ENCODE measurements at places on chromosomes 7 and 10. TPM values are rescaled to one million over a fixed set of nuclear protein-coding genes. Genes with fewer than 3 reads are reported as not detected.
A peak's percentile ranks its signal among the peaks of the same experiment; 100 is the strongest.

DNA sequence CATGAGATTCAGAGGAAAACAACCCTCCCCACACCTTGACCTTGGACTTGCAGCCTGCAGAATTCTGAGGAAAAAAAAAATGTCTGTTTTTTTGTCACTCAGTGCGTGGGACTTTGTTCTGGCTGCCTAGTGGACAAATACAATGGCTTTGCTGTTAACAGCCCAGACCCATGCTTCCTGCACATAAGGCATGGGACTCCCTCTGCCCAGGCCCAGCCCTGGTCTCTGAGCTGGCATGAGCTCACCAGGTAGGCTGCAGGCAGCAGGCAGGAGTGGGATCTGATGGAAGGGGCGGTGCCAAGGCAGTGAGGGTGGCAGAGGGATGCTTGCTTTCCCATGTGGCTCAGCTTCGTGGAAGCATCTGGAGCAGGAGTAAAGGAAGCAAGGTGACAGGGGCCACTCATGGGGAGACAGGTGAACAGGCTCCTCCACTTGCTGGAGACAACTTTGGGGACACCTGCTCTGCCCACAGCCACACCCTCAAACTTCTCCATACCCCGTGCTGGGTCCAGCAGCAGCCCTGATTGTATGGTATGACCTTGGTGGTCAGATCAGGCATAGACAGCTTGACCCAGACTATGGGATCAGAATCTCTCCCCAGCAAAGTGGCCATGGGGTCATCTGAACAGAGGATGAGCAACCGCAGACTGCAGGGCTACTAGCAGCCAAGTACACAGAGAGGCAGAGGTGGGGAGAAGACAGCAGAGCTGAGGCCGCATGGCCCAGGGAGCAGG lies 27.0 kb downstream of the ANXA8 start:
- H3K4me1 ChIP-seq, result peaks cover 9% of the 10 kb centered on the region
- H3K36me3 ChIP-seq, result peaks cover 5% of the 10 kb centered on the region
- no peak overlapping the region for H3K4me3 ChIP-seq
- H3K27ac ChIP-seq, result no peak overlapping the region
- peaks cover 59% of the 10 kb centered on the region for H3K27me3 ChIP-seq

DNA sequence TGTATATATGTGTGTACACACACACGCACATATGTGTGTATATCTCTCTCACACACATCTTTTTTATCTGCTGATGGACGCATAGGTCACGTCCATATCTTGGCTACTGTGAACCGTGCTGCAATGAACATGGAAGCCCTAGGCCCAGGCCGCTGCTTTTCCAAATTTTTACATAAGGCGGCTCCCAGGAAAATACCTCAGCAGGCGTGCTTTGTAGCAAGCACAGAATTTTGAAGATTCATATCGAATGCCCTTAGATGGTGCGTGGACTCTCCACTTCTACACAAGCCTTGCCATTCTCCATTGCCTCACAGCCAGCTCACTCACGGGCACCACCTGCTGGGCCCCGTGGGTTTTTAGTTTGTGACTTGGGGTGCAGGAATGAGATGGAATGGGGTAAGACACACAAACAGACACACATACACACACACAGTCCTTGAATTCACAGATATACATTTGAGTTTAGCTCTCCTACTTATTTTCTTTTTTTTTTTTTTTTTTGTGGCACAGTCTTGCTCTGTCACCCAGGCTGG lies 57.9 kb upstream of the RNF32 start:
- H3K36me3 ChIP-seq, result peaks cover 2% of the 10 kb centered on the region
- H3K4me1 ChIP-seq, result peaks cover 4% of the 10 kb centered on the region
- H3K27ac ChIP-seq, result no peak overlapping the region
- DNase-seq, result no peak

DNA sequence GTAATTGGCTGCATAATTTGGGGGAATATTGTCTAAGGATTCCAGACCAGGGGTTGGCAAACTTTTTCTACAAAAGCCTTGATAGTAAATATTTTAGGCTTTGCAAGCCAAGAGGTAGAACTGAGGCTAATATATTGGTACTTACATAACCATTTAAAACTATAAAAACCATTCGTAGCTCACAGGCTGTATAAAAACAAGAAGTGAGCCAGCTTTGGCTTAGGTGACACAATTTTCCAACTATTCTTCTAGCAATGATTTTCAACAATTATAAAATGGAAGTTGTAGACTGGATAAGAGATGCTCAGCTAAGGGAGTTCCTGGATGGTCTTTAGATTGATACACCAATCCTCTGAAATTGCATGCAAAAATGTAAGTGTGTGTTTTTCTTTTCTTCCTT lies 1.4 kb downstream of the GPR141 start:
- H3K4me3 ChIP-seq, result no peak overlapping the region
- H3K27ac ChIP-seq, result no peak overlapping the region
- H3K36me3 ChIP-seq, result no peaks in the 10 kb centered on the region
- peaks cover 30% of the 10 kb centered on the region for H3K27me3 ChIP-seq
- DNase-seq, result no peak

DNA sequence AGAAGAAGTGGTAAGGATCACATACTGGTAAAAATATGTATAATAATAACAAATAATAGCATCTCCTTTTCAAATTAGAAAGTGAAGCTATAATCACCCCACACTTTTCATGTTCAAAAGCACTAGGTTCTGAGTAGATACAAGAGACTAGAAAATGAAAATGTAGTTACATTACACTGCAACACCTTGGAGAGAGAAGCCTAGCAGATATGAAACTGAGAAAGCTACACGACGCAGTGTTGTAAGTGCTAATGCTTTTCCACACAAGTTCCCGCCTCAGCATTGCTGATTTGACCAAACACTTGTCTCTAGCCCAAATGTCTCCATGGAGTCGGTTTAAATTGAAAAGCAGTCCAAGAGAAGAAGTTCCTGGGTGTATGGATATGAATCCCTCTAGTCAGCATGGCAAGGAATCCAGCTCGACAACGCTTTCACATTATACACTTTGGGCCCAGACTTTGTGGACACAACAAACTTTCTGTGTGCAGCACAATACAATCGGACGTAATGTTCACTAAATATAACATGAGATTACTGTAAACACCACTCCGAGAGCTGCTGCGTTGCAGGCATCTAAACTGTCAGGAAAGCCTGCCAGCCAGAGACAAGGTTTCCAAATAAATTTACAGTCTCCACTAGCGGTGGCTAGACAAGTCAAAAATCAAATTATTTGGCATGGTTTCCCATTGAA lies 1.7 kb downstream of the PDE1C start:
- peaks cover 13% of the 10 kb centered on the region for H3K27me3 ChIP-seq
- no peak for DNase-seq
- H3K4me3 ChIP-seq, result no peak overlapping the region

- DNase-seq, result no peak
- no peaks in the 10 kb centered on the region for H3K36me3 ChIP-seq
- H3K27me3 ChIP-seq, result peaks cover 23% of the 10 kb centered on the region
- H3K27ac ChIP-seq, result no peak overlapping the region
- H3K4me3 ChIP-seq, result no peak overlapping the region
Measured at GRCh38 chr10:47088656-47089354, 177.6 kb downstream of the PTPN20 start.

- no peak overlapping the region for H3K4me3 ChIP-seq
- H3K27me3 ChIP-seq, result peaks cover 6% of the 10 kb centered on the region
- H3K27ac ChIP-seq, result no peak overlapping the region
- no peaks in the 10 kb centered on the region for H3K36me3 ChIP-seq
Measured at GRCh38 chr10:101008823-101009423, 9.3 kb downstream of the LZTS2 start.

GRCh38 chr7:90965211-90965610 lies 299.0 kb upstream of the FZD1 start:
- no peaks in the 10 kb centered on the region for H3K36me3 ChIP-seq
- no peak overlapping the region for H3K4me3 ChIP-seq
- no peak for DNase-seq
- no peaks in the 10 kb centered on the region for H3K27me3 ChIP-seq
- no peak overlapping the region for H3K27ac ChIP-seq

GRCh38 chr10:83678850-83679249 lies 460.5 kb upstream of the GHITM start:
- no peak for DNase-seq
- no peak overlapping the region for H3K4me3 ChIP-seq
- H3K4me1 ChIP-seq, result peaks cover 10% of the 10 kb centered on the region

GRCh38 chr7:137074391-137075030 lies 206.1 kb downstream of the CHRM2 start:
- no peak overlapping the region for H3K4me3 ChIP-seq
- no peaks in the 10 kb centered on the region for H3K27me3 ChIP-seq
- H3K36me3 ChIP-seq, result no peaks in the 10 kb centered on the region
- H3K27ac ChIP-seq, result no peak overlapping the region
- no peaks in the 10 kb centered on the region for H3K4me1 ChIP-seq
- no peak for DNase-seq

GRCh38 chr7:32535162-32535702 lies 39.9 kb downstream of the AVL9 start:
- DNase-seq, result no peak
- no peak overlapping the region for H3K4me3 ChIP-seq
- no peak overlapping the region for H3K27ac ChIP-seq
- H3K4me1 ChIP-seq, result peaks cover 5% of the 10 kb centered on the region

- H3K4me3 ChIP-seq, result no peak overlapping the region
- no peak for DNase-seq
- no peaks in the 10 kb centered on the region for H3K27me3 ChIP-seq
- H3K27ac ChIP-seq, result no peak overlapping the region
- H3K36me3 ChIP-seq, result no peaks in the 10 kb centered on the region
Measured at GRCh38 chr7:42790196-42790595, 121.7 kb downstream of the C7orf25 start.

DNA sequence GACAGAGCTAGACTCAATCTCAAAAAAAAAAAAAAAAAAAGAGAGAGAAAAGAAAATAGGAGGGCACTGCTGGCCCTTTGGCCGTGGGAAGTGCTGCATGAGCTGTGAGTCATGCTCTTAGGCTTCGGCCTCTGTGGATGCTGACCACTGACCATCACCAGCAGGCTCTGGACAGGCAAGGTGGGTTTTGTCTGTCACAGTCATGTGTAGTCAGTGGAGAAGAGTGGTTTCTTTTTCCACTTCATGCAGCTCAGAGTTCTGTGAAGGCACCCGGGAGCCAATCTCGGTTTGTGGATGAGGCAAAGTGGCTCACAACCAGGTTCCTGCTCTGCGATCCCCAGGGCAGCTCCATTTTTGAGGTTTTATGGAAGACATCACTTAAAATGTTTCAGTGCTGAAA lies 58.1 kb downstream of the PRTFDC1 start:
- no peaks in the 10 kb centered on the region for H3K27me3 ChIP-seq
- peak overlapping the region; percentile 95 for H3K27ac ChIP-seq
- peak overlapping the region; percentile 65 for H3K4me3 ChIP-seq
- no peak for DNase-seq
- H3K36me3 ChIP-seq, result no peaks in the 10 kb centered on the region

DNA sequence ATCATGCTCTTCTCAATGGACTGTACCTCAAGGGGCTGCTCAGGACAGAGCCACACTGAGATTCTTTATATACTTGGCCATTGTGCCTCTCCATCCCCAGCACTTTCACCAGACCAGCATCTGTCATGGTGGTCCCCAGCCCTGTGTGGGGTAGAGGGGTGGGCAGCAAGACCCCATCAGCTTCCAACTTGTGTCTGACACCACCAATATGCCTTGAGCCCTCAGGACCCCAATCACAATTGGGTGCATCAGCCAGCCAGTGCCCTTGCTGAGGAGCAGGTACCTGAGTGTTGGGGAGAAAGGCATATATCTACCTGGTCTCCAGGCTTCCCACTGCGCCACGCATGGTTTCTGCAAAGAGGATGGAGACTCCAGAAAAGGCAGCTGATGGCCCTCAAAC lies 56.3 kb downstream of the GRID1 start:
- no peaks in the 10 kb centered on the region for H3K36me3 ChIP-seq
- peaks cover 39% of the 10 kb centered on the region for H3K27me3 ChIP-seq
- no peak for DNase-seq
- H3K27ac ChIP-seq, result no peak overlapping the region

- H3K36me3 ChIP-seq, result peaks cover 5% of the 10 kb centered on the region
- no peaks in the 10 kb centered on the region for H3K27me3 ChIP-seq
- DNase-seq, result no peak
- H3K4me3 ChIP-seq, result no peak overlapping the region
Measured at GRCh38 chr7:12350971-12351370, 52.7 kb downstream of the VWDE start.

DNA sequence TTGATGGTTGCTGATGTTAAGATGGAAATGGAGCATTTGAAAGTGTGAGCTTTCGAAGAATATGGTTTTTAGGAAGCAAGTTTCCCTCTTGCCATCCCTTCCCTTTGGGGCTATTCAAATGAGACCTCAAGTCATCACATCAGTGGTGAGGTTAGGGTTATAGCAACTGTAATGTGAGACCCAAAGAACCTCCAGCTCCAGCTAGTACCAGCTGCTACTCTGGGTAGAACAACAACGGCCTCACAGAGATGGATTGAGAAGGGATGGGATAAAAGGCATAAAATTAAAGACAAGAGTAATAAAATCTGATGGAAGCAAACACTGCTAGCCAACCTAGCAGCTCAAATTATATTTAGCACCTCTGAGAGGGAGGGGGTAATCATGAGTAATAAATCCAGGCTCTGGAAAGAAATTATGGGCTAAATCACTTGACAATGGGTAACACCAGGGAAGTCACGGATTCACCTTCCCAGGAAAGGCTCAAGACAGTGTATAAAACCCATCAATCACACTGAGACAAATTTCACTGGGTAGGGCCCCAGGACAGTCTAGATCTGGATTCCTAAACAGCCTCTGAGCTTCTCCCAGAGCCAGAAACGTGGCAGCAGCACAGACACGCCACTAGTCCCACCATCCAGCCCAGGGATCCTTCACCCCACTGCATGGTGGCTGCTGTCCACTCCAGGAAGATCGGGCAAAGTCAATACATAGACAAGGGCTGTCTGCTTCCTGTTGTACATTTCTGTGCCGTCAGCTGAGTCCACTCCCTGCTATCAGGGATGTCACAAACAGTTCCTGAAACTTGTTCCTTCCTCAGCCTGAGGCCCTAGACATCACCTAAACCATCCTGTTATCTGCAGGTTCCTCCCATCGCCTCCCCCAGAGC lies 151.1 kb downstream of the GFRA1 start:
- H3K27me3 ChIP-seq, result no peaks in the 10 kb centered on the region
- no peak for DNase-seq
- no peak overlapping the region for H3K27ac ChIP-seq

DNA sequence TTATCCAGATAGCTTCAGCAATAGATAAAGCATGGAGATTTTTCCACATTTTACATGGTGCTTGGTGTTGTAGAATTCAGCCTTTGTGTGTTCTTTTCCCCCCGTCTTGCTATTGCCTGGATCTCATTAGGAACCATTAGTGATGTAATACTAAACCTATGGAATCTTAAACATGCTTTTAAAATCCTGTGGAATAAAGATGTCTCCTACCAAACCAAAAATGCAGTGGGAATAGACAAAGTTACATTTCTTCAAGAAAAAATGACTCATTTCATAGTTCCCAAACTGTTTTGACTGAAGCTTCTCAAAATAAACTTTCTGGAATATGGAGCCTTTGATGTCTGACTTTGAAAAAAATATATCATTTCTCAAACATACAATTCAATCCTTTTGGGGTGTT lies 44.0 kb downstream of the CALD1 start:
- no peaks in the 10 kb centered on the region for H3K4me1 ChIP-seq
- H3K36me3 ChIP-seq, result no peaks in the 10 kb centered on the region
- no peak overlapping the region for H3K4me3 ChIP-seq

- no peak overlapping the region for H3K27ac ChIP-seq
- peaks cover 4% of the 10 kb centered on the region for H3K4me1 ChIP-seq
Measured at GRCh38 chr10:67819768-67820204, 18.2 kb downstream of the DNAJC12 start.

The EPO gene
- not detected for total RNA-seq

The TPST1 gene
- total RNA-seq, result 0.65 TPM

The SLC26A3 gene
- not detected for total RNA-seq

The SORBS1 gene
- total RNA-seq, result 2.5 TPM

The ZNF727 gene
- total RNA-seq, result not detected

The CCDC136 gene
- total RNA-seq, result 7.5 TPM

The BLNK gene
- 3.6 TPM for total RNA-seq

The TFPI2 gene
- total RNA-seq, result 1.4 TPM

The UTF1 gene
- total RNA-seq, result not detected

The FFAR4 gene
- not detected for total RNA-seq

The CYP2C18 gene
- total RNA-seq, result not detected
